Fibroblast of mammary gland (primary cell): ENCODE measurements at places on chromosomes 11 and 22.
A peak's percentile ranks its signal among the peaks of the same experiment; 100 is the strongest.

- peak; percentile 48 for DNase-seq
Measured at GRCh38 chr11:43366677-43367076, 8.0 kb downstream of the TTC17 start.

- DNase-seq: peak; percentile 12
Measured at GRCh38 chr11:92224407-92225124, at the start of gene FAT3. Gene FAT3 (plus strand): TSS chr11:92224818. CDS start chr11:92352113, 127,295 bp downstream.

- no peak for DNase-seq
Measured at GRCh38 chr11:71322861-71323582, 70.6 kb upstream of the SHANK2 start.

- no peak for DNase-seq
Measured at GRCh38 chr11:119404872-119405271, 18.1 kb downstream of the THY1 start.

GRCh38 chr11:119742263-119742861 lies 13.4 kb upstream of the NECTIN1 start:
- DNase-seq: no peak

DNA sequence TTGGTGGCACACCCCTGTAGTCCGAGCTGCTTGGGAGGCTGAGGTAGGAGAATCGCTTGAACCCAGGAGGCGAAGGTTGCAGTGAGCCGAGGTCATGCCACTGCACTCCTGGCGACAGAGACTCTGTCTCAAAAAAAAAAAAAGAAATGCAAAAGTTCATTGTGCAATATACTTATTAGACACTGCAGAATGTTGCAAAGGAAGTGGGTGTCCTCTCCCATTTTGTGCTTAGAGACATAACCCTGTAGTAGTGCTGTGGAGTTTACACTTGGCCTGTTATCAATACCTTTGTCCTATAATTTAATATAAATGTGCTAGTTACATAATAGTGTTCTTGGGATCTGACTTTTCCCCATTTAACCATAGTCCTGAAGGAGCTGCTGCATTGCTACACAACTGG lies 9.4 kb downstream of the BCL2L13 start:
- DNase-seq: peak; percentile 18

DNA sequence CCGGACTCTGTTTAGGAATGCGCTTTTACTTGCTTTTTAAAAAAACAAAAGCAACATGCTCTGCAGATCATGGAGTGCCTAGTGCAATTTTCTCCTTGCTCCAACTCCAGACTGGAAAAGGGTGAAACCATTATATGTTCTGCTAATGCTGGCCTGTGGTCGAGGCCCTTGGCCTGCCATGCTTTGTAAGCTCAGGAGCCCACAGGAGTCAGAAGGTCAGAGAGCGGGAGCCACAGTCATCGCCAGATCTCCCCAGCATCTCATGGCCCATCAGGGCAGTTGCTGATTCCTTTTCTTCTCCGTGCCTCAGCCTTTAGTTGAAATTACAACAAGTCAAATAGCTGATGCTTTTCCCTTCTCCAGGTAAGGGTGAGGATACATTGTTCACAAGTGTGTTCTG lies 80.3 kb downstream of the DDIAS start:
- DNase-seq: no peak

DNA sequence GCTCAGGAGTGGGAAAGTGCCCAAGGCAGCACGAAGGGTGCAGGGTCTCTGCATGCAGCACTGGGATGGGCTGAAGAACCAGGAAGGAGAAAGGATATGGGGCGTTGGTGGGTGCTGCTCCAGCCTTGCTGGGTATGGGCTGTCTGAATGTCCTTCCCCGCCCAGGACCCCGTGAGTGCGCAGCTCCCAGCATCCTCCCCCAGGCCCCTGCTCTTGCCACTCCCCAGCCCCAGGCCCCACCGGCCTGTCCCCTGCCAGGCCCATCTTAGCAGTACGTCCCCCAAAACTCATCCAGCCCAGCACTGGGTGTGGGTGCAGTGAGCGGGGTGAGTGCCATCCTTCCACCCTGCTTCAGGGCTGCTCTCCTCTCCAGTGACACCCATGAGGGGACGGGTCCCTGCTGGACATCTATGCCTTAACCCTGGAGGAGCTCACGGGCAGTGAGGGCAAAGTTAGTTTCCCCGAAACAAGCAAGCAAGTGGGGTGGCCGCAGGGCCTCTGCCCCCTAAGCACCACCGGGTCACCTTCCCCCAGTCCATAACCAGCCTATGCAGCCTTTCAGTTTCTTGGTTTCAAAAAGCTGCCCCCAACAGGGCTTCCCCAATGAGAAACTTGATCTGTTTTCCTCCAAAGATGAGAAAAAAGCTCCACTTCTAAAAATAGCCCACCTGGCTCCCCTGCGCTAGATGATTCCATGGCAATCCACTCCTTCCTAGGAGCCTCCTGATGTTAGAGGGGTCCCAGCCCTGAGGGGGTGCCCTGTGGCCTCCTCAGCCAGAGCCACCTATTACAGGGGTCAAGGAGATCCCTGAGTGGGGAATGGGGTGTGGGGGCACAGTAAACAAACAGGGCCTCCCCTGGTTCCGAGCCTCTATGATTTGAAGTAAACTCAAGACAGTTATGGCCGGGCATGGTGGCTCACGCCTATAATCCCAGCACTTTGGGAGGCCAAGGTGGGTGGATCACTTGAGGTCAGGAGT lies 103.8 kb downstream of the MORC2 start:
- no peak for DNase-seq

GRCh38 chr22:40757071-40757470 lies 62.1 kb downstream of the SLC25A17 start:
- peak; percentile 25 for DNase-seq

- no peak for DNase-seq
Measured at GRCh38 chr11:72229336-72229924, 4.9 kb downstream of the INPPL1 start.

- no peak for DNase-seq
Measured at GRCh38 chr11:1346669-1347390, 37.4 kb upstream of the TOLLIP start.

DNA sequence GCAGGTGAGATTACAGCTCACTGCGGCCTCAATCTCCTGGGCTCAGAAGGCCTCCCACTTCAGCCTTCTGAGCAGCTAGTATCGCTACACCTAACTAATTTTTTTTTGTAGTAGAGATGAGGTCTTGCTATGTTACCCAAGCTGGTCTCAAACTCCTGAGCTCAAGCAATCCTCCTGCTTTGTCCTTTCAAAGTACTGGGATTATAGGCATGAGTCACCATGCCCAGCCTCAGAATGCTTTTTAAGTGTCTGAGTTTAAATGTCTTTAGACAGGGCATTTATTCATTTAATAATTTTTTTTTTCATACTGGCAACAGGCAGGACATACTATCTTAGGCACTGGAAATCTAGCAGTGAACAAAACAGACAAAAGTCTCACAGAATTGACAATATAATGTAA lies 27.7 kb downstream of the LRP4 start:
- peak; percentile 3 for DNase-seq

DNA sequence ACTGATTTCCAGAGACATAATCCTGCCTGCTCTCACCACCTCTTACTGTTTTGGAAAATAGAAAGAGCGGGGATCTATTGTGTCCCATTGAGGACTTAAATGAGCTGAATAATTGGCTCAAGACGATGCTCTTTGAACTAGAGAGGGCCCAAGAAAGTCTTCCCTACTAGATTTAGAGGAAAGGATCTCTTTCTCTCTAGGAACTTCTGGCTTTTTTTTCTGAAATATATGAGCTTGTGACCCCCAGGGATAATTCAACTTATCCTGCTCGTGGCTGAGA lies 461.4 kb upstream of the KIRREL3 start:
- no peak for DNase-seq

GRCh38 chr11:17528906-17529843 lies 15.0 kb downstream of the USH1C start:
- no peak for DNase-seq

DNA sequence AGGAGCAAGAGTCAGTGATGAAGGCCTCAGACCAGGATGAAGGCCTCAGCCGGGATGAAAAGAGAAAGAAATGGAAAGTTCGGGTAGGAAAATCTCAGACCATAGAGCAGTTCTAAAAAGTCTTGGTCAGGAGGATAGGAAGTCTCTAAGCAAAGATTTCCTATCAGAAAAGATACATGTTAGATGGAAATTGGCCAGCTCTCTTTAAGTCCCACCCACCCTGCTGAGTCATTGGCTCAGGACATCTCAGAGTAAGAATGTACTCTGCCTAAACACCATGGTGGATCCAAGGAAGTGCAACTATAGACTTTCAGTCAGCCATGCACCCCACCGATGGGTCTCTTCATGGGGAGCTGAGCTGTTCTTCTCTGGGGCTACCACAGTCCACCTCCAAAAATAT lies 4.4 kb downstream of the OR8B3 start:
- DNase-seq: peak; percentile 45

DNA sequence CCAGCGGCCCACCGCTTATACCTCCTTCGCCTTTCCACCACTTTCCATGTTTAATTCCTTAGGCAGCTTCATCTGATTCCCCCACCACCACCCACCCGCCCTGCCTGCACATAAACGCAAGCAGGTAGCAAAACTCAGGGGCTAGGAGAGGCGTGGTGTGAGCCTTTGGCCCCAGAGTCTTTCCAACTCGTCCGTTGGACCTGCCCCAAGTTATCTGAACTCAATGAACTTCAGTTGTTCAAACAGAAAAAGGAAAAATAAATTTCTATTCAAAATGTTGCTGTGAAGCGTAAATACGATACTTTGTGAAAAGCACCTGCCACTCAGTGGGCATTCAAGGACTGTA lies 814 bp upstream of the CDON start:
- DNase-seq: no peak

DNA sequence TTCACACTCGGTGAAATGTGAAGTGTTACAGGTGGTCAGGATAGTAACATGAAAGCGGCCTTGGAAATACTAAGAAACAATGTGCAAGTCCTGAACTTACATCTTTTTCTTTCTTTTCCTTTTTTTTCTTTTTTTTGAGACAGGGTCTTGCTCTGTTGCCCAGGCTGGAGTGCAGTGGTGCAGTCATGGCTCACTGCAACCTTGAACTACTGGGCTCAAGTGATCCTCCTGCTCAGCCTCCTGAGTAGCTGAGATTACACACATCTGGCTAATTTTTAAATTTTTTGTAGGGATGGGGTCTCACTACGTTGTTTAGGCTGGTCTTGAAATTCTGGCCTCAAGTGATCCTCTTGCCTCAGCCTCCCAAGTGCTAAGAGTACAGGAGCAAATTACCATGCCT lies 252.6 kb downstream of the SWAP70 start:
- no peak for DNase-seq

DNA sequence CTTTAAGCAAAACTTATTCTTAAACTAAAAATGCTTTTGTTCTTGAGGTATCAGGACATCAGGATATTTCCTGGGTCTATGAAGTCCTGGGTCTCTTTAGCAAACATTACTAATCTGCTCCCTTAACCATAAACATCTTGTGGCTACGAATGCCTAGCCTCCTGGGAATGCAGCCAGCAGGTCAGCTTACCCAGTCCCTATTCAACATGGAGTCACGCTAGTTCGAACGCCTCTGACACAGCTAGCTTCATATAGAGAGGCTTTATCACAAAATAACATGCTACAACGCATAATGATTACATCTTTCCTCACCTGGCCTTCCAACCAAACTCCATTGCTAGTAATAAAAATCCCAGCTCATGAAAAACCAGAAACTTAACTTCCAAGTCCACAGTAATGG lies 17.5 kb upstream of the FIBIN start:
- DNase-seq: peak; percentile 75

GRCh38 chr22:40220316-40221054 lies 42.8 kb downstream of the TNRC6B start:
- no peak for DNase-seq

DNA sequence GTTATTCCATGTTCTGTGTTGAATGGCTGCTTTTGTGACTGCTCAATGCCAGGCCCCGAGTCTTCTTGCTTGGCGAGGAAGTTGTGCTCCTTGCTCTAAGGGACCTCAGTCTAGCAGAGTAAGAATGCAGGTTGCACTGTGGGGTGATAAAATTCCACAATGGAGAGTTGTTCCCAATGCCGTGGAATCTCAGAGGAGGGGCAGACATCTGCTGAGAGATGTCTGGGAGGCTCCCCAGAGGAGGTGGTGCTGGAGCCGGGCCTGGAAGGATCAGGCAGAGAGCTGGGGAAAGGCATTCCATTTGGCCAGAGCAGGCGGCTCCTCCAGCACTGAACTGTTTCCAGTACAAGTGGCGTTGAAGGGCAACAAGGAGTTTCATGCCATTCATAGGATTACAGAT lies 55.2 kb downstream of the ST3GAL4 start:
- DNase-seq: no peak

- DNase-seq: peak; percentile 69
Measured at GRCh38 chr22:17639247-17639741, 737 bp downstream of the BCL2L13 start.

DNA sequence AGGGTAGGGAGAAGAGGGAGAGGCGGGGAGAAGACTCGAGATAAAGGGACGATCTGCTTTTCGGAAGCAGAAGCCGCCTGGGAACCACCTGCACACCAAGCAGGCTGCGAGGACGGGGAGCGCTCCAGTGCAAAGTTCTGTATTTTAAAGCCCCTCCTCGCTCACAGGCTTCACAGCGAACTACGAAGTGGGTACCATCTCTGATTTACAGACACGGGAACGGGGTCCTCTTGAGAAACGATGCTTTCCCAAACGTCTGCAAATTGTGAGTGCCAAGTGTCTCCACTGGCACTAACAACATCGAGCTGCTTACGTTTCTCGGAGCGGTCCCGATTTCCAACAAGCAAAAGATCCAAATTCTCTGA lies 700 bp upstream of the STX3 start:
- DNase-seq: peak; percentile 7

GRCh38 chr11:115282923-115283322 lies 221.3 kb downstream of the CADM1 start:
- DNase-seq: no peak

GRCh38 chr11:130180491-130180890 lies 20.9 kb downstream of the ST14 start:
- peak; percentile 56 for DNase-seq

DNA sequence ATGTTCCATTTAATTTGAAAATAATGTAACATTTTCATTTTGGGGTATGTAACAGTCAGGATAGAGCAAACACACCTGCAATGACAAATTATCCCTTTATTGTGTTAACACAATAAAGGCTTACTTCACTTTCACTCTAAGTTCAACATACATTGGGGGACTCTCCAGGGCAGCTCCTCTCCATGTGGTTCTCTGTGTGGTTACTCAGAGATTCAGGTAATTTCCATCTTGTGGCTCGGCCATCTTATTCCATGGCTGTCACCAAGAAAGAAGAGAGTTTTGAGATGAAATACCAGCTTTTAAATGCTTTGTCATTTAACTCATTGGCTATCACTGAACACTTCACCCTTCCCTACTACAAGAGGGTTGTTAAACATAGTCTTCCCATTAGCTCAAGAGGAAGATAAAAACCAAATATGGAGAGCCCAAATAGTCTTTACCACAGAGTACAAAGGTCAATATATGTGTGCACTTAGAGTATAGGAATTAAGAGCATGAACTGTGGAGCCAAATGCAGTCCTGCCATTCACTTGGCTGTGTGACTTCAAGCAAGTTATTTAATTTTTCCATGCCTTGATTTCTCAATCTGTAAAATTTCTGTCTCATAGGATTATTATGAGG lies 10.6 kb upstream of the TPH1 start:
- no peak for DNase-seq

GRCh38 chr22:19868773-19869471 lies 14.2 kb upstream of the GNB1L start:
- DNase-seq: no peak

- peak; percentile 53 for DNase-seq
Measured at GRCh38 chr11:65445101-65445603, 22.6 kb downstream of the NEAT1 start.
